Colonic mucosa (tissue), 4 donors: ENCODE measurements at places on chromosomes 13 and 19. TPM values are rescaled to one million over a fixed set of nuclear protein-coding genes. Genes with fewer than 3 reads are reported as not detected.

DNA sequence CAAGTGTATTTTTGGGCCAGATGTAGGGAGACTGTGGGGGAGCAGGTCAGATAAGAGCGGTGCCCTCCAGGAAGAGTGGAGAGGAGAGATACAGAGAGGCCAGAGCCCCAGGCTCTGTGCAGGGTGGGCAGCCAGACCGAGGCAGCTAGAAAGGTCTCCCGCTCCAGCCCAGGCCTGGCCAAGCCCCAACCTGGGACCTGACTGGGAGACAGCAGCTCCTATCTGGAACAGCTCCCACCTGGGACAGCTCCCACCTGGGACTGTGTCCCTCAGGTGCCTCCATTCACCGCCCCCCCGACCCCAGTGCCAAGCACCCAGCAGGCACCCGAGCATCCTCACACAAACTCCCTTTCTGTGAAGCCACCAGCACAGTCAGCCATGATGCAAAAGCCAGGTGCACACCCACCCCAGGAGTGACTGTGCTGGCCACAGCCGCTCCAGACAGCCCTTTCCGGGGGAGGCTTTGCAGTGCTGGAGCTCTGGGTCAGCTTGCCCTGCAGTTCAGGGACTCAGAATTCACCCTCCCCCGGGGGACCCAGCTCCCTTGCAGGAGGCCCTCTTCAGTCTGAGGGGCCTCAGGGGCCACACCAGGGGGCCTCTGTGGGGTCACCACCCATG, 2.1 kb upstream of the GRTP1 start:
- H3K27ac ChIP-seq: no peak overlapping the region
- H3K4me3 ChIP-seq: no peak overlapping the region
- DNase-seq: no peak
- H3K36me3 ChIP-seq: no peaks in the 10 kb centered on the region

- no peak overlapping the region for H3K27ac ChIP-seq
- no peaks in the 10 kb centered on the region for H3K36me3 ChIP-seq
- DNase-seq: no peak
- H3K4me3 ChIP-seq: no peak overlapping the region
- no peaks in the 10 kb centered on the region for H3K27me3 ChIP-seq
Observed at GRCh38 chr13:53901593-53901992, 873.0 kb downstream of the OLFM4 start.

DNA sequence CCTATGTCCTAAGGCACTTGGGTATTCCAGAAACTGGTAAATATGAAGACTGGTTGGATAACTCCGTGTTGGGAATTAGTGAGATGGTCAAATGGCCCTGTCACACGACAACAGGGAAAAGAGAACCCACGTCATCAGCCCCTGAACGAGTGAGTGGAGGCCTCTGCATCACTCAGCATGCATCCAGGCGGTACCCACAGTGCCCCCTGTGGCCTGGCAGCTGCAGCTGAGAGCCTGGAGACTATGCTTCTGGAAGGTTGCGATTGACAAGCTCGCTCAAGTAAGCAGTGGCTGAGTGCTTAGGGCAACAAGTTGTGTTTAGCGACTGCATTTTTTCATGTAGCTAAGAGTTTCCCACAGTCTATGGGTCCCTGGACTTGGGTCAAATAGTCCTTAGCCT, 55.9 kb downstream of the COL4A2 start:
- H3K27ac ChIP-seq: no peak overlapping the region
- no peaks in the 10 kb centered on the region for H3K36me3 ChIP-seq
- DNase-seq: no peak
- no peaks in the 10 kb centered on the region for H3K27me3 ChIP-seq
- no peaks in the 10 kb centered on the region for H3K4me1 ChIP-seq

Gene MYO1F
- 9.1 TPM for total RNA-seq

Gene PEX11G
- 6.6 TPM for total RNA-seq
